ENCODE measurements at places on chromosomes 1 and 21.

- no peak for DNase-seq
These were observed 344.6 kb downstream of the LMO4 start for GRCh38 chr1:87673309-87673708.

DNA sequence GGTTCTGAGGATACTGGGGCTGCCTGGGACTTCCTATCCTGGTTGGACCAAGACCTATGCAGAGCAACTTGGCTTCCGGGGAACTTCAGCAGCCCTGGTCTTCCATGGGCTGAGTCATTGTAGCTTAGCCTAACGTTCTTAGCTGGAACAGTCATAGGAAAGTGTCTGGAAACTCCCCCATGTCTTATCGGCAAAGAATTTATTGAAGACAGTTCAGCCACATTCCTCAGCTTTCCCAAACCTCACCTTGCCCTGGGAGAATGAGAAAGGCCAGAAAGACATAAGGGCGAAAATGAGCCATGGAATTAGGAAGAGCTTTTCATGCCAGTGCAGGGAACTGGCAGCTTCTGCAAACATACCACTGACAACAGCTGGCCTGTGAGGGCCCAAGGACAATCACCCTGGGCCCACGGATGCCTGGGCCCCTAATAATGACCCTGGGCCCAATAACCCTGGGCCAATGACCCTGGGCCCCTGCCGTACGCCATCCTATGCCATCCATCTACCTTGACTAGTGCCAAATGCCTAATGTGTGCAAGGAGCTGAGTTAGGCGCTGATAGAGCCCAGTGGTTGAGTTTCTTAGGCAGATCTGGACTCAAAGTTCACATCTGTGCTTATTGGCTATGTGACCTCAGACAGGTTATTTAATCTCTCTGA is 114.4 kb upstream of the GADD45A start:
- no peak for DNase-seq

GRCh38 chr1:227255086-227255732 is 63.1 kb downstream of the CDC42BPA start:
- DNase-seq, result no peak

DNA sequence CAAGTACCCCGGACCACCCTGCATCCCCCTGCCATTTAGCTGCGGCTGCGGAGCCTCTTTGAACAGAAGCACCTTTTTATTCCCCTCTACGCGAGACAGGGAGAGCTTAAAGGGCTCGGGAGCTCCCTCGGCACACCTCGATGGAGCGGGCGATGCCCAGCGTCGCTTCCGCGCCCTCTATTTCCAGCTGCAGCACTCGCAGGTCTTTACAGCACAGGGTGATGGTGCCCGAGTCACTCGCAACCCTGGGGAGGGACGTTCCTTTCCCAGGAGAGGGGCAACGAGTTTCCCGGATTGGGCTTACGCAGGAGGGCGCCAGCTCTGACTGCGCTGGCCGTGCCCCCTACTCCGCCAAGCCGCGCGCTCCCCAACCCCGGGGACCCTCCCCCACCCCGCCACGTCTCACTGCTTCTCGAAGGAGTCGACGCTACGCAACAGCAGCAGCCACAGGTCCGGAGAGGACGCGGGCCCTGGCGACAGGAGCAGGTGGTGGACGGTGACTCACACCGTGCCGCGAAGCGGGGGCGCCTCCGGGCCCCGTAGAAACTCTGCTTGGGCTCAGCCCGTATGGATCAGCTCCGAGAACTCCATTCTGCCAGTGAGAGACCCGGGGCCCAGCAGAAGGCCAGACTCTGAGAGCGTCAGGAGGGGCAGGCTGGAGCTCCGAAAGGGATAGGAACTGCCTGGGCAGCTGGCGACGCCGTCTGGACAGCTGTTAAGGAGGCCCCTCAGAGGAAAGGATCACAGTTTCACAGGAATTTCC is 5.8 kb upstream of the FAM167B start:
- peak; percentile 31 for DNase-seq

- no peak for DNase-seq
These were observed 108.7 kb downstream of the KCNJ15 start for GRCh38 chr21:38365521-38365920.

DNA sequence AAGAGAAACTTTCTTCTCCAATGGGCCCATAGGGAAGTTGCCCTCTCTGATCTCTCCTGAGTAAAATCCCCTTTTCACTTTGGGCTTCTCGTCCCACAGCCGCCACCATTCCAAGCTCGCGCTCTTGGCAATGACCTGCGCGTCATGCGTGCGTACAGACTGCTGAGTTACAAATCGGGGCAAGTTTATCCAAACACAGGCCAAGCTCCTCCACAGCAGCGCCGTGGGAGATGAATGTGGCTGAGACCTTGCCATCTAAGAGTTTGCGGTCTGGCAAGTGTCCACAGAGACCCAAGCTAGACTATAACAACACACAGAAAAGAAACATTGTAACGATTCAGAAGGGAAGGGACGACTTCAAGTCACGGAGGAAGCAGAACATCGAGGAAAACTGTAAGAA is 116.3 kb upstream of the SOD1 start:
- no peak for DNase-seq

- no peak for DNase-seq
These were observed 2.9 kb downstream of the COL9A2 start for GRCh38 chr1:40313958-40314720.

DNA sequence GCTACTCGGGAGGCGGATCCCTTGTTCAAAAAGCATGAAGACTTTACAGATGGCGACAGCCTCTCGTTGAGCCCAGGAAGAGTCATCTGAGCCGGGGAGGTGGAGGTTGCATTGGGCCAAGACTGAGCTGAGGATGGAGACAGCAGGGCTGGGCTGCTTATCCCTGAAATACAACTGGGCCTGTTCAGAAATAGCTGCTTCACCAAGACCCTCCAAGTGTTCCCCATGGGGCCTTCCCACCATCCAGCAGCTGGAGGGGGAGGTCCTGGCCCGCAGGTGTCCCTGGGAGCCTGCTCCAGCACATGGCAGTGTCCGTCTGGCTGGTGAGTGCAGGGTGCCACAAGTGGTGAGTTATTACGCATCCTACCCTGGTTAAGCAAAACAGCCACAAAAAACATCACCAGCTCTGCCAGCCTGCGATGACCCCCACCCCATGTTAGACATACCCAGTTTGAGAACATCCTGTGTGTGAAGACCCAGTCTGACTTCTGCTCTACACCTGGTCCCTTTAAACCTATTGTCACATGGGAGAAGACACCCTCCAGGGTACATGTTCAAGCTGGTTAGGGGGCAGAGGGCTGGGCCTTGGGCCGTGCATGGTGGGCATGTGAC is 93.1 kb upstream of the TMPRSS2 start:
- no peak for DNase-seq

DNA sequence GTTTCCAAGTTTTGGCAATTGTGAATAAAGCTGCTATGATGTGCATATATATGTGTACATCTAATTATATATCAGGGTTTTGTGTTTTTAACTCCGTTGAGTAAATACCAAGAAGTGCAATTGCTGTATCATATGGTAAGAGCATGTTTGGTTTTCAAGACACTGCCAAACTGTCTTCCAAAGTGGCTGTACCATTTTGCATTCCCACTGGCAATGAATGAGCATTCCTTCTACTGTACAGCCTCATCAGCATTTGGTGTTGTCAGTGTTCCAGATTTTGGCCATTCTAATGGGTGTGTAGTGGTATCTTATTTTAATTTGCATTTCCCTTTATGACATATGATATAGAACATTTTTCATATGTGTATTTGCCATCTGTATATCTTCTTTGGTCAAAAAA is 246.3 kb downstream of the USH2A start:
- DNase-seq, result no peak

GRCh38 chr1:168861421-168862004 is 132.5 kb upstream of the DPT start:
- DNase-seq, result no peak

GRCh38 chr1:226424221-226425003 is 16.5 kb upstream of the PARP1 start:
- DNase-seq, result no peak

All from stimulated activated CD4-positive, alpha-beta T cell treated with anti-CD3 and anti-CD28 coated beads, Interleukin-1b, Interleukin-23, amount 100 ng/mL, for 4 hours (primary cell).